ENCODE measurements at places on chromosomes 7 and 10.

- peak; percentile 31 for DNase-seq
These were observed 10.4 kb upstream of the SMC3 start for GRCh38 chr10:110556969-110557601.

DNA sequence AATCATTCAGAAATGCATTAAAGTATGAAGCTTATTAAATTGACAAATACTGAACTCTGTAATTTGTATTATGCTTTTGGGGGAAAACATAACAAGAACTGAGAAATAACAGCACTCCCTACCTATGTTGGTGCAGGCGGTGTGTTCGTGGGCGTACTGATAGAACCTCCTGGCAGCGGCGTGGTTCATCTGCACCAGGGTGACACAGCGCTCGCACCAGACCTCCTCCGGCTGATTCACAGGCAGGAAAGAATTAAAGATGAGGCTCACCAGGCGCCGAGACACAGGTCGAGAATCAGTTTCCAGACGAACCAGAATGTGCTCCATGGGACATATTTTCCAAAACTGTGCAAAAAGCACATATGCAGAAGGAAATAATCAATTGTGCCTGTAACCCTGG is 40.2 kb downstream of the NCAPG2 start:
- DNase-seq, result no peak

DNA sequence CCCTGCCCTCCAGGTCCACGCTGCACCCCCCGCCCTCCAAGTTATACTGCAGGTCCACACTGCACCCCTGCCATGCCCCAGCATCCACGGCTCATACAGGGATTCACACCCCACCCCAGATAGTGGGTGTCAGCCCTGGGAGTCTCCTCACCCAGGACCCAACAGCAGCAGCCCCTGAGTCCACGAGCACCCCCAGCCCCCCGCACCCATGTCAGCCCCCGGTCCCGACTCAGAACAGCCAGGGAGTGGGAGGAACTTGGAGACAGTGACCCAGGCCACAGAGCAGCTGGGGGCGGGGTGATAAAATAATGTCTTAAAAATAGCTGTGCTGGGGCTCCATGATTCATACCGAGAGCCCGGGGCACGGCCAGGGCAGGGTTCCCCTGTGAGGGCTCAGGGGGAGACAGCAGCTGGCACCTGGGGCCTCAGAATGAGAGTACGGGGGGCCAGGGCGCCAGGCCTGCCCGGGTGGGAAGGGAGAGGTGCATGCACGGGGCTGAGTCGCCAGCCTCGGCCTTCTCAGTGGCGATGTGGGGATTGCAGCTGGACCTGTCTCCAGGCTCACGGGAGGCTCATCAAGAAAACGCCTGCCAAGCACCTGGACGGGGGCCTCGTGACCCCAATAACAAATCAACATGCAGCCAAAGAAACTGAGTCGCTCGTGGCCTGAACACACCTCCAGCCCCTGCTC is 29.8 kb downstream of the ADAP1 start:
- DNase-seq, result no peak

- DNase-seq, result peak; percentile 48
These were observed 16.1 kb upstream of the IMPDH1 start for GRCh38 chr7:128425850-128426249.

GRCh38 chr7:86643561-86644281 is at the start of gene GRM3:
Gene GRM3, plus strand, starts transcription at chr7:86643909. Its CDS starts 121,237 bp downstream, at chr7:86765146.
- no peak for DNase-seq

Data from RCC 7860 (cell line).